Esophagus squamous epithelium (tissue), 5 donors: ENCODE measurements at places on chromosomes 5 and 9.

- DNase-seq = no peak
These were observed 23.1 kb downstream of the PRELID2 start for GRCh38 chr5:145811834-145812625.

- DNase-seq = no peak
These were observed 244.7 kb downstream of the PIK3R1 start for GRCh38 chr5:68460147-68460798.

- DNase-seq = no peak
These were observed 637.7 kb downstream of the SEMA5A start for GRCh38 chr5:8908055-8908683.

DNA sequence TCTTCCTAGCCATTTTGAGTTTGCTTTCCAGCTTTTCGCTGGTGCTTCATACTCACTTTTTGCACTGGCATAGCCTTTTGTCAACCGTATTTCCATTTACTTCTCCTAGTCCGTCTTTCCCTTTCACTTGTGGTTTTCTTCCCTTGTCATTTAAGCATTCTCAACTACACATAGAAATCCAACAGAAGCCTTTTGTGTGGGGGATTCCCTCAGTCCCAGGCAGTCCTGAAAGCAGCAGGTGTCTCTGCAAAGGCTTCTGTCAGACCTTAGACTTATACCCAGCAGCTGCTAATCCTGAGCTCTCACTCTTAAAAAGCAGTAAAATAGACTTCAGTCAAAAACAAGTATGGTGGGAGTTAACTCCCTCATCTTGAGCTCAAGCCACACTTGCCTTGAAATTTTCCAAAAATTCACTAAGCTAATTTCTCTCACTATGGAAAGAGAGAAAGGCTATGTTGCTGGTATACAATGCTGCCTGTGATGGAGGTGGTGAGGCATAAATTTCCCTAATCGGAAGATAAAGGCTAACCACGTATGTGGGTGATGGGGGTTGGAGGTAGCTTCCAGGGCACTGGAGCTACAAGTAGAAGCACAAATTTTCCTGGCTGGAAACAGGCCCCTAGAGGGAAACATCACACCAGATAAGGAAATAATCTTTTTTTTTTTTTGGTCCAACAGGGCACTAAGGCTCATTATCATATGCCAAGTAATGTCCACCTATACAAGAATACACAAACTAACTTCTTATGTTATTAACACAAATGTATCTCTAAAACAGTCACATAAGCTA lies 34.8 kb upstream of the IFNK start:
- DNase-seq = no peak

- no peak for DNase-seq
These were observed 41.1 kb downstream of the RAPGEF6 start for GRCh38 chr5:131593921-131594320.

DNA sequence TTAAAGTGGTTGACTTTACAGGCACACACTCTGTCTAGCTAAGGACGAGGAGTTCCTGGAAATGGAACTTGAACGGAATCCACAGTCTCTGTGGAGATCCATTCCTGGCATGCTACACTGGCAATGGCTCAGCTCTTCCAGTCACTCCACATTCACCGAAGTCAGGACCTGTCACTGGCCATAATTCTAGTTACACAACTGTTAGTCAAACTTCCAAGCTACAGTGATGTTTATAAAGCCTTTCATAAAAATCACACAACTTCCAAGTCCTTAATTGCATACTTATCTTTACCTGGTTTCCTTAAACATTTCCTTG lies 15.7 kb downstream of the CDC14B start:
- DNase-seq = no peak

- DNase-seq = no peak
These were observed 21.4 kb downstream of the TTLL11 start for GRCh38 chr9:122071715-122072114.

GRCh38 chr5:143263272-143263810 lies 140.1 kb downstream of the NR3C1 start:
- DNase-seq = no peak

DNA sequence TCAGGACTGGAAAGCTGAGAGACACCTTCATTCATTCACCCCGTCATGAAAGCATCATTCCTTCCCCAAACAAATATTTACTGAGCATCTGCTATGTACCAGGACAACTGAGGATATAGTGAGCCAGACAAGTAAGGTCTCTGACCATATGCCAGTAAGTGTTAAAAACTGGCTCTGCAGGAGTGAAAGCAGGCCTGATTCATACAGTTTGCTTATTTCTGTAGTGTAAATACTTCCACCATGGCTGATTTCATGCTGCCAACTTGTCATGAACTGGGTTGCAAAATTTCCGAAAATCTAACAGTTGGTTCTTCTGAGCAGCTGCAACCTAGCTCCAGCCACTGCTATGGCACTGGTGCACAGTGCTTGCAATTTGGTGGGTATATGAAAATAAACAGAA lies 68.1 kb downstream of the YIPF5 start:
- no peak for DNase-seq

DNA sequence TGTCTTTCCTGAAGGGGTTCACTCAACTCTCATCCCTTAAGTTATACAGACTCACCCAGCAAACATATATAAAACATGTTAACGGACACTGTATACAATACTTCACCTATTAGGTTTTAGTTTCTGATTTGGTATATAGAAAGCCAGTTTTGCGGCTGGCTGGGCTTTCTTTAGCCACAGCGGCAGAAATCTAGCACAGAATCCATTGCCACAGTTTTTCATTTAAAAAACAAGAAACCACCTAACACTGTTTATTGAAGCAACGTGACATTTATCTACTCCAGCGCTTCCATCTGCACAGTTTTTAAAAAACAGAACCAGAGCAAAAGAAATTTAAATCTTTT lies 67.3 kb downstream of the SNX30 start:
- no peak for DNase-seq

- no peak for DNase-seq
These were observed 73.0 kb upstream of the MPDZ start for GRCh38 chr9:13352451-13352979.

GRCh38 chr5:179264053-179264782 lies 81.0 kb downstream of the ADAMTS2 start:
- DNase-seq = no peak

GRCh38 chr9:122991370-122991830 lies 42.1 kb upstream of the GPR21 start:
- DNase-seq = no peak

GRCh38 chr5:95068289-95068910 lies 216.5 kb downstream of the MCTP1 start:
- DNase-seq = no peak

GRCh38 chr5:3230254-3230653 lies 365.4 kb upstream of the IRX1 start:
- DNase-seq = no peak
